ENCODE measurements at places on chromosomes 11 and 22. TPM values are rescaled to one million over a fixed set of nuclear protein-coding genes. Genes with fewer than 3 reads are reported as not detected.

DNA sequence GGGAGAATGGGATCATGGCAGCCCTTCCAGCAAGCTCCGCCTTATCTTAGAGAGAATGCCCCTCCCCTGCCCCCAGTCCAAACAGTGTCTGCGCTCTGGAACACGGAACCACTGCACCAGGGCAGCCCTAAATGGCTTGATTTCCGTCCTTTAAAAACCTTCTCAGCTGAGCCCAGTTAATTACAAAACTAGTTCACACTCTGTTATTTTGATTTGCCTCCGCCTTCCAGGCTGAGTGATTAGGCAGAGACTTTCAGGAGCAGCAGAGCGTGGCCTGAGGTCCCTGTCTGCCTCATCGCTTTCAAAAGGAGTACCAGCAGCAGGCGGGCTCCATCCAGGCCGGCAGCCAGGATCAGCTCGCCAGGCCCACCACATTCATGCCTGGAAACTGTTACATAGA lies 313.0 kb downstream of the BRD1 start:
- DNase-seq: no peak

The NRXN2 gene
- 21.5 TPM for polyA plus RNA-seq

GRCh38 chr11:119551420-119552105 lies 128.6 kb upstream of the THY1 start:
- no peak for DNase-seq

- DNase-seq: no peak
Observed at GRCh38 chr11:30579415-30580175, 6.6 kb downstream of the MPPED2 start.

DNA sequence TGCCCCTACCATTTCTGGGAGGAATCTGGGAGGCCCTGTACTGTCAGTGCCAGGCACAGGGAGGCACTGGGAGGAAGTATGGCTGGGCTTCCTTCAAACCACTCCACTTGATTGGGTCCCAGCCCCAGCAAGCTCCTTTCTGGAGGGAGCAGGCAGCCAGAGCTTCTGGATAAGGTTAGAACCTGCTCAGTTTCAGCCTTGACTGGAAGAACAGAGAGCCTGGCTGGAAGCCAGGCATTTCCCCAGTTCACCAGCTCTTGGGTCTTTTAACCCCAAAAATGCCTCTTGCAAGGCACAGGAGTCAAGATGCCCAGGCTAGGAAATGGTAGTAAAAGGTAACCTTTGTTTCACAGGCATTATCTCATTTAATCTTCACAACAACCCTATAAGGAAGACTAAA lies 9.0 kb upstream of the KCTD14 start:
- DNase-seq: no peak

DNA sequence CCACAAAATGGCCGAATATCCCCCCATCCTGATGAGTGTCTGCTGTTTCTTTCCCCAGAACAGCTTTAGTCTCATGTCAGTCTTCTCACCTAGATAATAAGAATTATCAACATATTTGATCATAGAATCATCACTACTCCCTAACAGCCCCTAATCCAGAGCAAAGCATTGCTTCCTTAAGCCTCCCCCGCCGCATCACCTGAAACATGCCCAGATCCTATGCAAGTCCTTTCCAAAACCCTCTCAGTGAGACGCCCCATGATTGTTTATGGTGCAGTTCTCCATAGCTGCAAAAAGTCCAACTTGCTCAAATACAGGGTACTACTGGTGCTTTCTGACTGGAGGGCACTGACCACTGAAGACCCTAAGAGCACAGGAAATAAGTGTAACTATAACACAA lies 20.1 kb downstream of the KCNJ1 start:
- no peak for DNase-seq

GRCh38 chr11:72871119-72871518 lies 56.9 kb downstream of the ATG16L2 start:
- no peak for DNase-seq

The SCN2B gene
- 2.1 TPM for polyA plus RNA-seq

- peak; percentile 94 for DNase-seq
Observed at GRCh38 chr22:31055635-31056159, 25.4 kb upstream of the SMTN start.

DNA sequence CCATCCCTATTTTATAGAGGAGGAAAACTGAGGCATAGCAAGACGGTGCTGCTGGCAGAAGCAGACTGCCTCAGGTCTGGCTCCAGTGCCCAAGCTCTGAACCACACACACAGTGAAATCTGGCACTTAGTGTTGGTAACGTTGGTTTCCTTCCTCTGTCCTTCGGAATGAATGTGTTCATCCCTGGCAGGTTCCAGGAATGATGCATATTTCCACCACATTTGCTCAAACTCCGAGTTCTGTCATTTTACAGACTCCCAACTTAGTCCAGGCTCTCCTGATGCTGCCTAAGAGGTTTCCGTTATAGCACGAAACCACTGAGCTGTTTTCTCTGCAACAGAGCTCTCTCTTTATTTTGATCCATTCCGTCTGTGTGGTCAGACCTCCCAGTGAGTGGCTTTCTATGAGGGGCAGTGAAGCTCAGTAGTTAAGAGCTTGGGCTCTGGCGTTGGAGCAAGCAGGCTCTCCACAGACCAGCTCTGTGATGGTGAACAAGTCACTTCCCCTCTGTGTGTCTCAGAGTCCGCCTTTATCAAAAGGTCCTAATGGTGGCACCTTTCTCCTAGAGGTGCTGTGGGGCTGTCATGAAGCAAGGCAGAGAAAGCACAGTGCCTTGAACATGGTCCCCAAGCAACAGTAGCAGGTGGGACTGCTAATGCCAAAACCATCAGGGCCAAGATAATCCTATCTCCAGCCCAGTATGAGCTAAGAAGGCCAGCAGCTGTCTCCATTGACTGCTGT lies 200.3 kb downstream of the MYO18B start:
- DNase-seq: no peak

GRCh38 chr11:79697905-79698304 lies 257.1 kb upstream of the TENM4 start:
- no peak for DNase-seq

The CHADL gene
- 4.4 TPM for polyA plus RNA-seq

The CASP1 gene
- 24.7 TPM for polyA plus RNA-seq

DNA sequence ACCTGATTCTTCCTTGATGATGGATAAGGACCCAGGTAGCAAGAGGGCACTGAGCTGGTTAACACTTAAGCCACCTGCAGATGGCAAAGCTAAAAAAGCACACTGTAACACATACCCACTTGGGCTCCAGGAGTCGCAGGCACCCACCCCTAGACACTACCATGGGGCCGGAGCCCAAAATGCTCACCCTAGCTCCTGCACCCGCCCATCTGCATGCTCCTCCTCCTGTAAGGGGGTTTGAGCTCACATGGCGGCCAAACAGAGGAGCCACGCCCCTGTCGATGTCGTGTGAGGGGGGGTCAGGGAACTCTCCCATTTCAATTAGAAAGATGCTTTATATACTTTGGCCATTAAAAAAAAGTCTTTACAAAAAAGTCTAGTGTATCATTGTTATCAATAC lies 370.7 kb downstream of the DLG2 start:
- DNase-seq: no peak

Measured in ovary (tissue), 10 donors.